MM.1S (cell line): ENCODE measurements at places on chromosomes 3 and 15.

DNA sequence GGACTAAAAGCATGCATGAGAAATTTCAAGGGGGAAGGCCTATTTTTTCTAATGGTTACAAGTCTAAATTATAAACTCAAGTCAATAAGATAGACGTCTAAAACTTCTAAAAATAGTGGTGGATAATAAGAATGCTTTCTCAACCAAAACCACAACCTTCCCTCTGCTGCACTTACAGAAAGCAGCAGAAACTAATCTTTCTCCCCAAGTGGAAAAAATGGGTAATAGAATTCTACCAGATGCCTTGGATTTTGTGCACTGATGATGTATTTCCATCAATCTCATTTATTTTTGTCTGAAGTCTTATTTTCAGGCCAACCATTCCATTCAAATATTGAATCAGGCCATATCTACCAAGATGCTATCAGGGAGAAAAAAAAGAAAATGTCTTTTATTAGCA, 344.7 kb downstream of the NEK10 start:
- no peak overlapping the region for H3K4me3 ChIP-seq
- no peaks in the 10 kb centered on the region for H3K27me3 ChIP-seq
- peak; percentile 44 for DNase-seq
- no peaks in the 10 kb centered on the region for H3K36me3 ChIP-seq
- peaks cover 30% of the 10 kb centered on the region for H3K4me1 ChIP-seq

DNA sequence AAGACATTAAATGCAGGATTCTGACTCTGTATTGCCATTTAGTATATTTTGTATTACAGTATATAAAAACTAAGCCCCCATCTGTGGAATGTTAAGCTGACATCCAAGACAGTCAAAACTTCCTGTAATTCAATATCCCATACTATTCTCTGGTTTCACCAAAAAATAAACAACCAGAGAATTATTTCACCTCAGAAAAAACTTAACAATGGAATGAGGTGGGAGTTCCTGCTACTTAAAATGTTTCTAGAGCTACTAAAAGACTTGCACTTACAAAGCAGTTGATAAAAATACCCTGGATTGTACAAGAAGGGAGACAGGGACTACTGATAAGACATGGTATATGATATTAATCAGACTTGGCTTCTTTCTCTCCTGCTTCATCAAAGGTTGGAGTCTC, 8.3 kb downstream of the ARL13B start:
- no peak overlapping the region for H3K4me3 ChIP-seq
- H3K36me3 ChIP-seq, result no peaks in the 10 kb centered on the region

DNA sequence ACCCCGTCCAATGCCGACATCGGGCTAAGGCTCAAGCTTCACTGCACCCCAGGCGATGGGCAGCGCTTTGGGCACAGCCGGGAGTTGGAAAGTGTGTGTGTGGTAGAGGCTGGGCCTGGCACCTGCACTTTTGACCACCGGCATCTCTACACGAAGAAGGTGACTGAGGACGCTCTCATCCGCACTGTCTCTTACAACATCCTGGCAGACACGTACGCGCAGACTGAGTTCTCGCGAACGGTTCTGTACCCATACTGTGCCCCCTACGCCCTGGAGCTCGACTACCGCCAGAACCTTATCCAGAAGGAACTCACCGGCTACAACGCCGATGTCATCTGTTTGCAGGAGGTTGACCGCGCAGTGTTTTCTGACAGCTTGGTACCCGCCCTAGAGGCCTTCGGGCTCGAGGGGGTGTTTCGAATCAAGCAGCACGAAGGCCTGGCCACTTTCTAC, 1.0 kb downstream of the PDE12 start:
- peak overlapping the region; percentile 93 for H3K4me3 ChIP-seq
- no peaks in the 10 kb centered on the region for H3K27me3 ChIP-seq
- peaks cover 6% of the 10 kb centered on the region; the same call in 1 of the 2 replicates for H3K36me3 ChIP-seq
- peaks cover 3% of the 10 kb centered on the region; the same call in 1 of the 2 replicates for H3K4me1 ChIP-seq

- H3K4me3 ChIP-seq, result no peak overlapping the region
- DNase-seq, result no peak
- H3K36me3 ChIP-seq, result no peaks in the 10 kb centered on the region
- no peak overlapping the region for H3K27ac ChIP-seq
Observed at GRCh38 chr15:96593735-96594134, 263.2 kb downstream of the NR2F2 start.

DNA sequence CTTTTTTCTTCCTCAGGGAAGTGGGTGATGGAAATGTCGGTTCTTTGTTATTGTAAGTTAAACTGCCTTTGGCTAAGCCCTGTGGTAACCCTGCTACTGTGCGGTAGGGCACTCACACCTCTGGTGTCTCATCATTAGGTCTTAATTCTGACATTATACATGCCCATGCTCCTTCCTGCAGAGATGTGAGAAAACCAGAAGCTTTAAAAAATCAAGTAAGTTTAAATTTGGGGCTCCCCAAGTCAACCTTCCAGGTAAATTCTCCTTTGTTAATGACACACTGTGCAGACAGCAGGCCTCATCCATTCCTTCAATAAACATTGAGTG, 155.8 kb downstream of the FAM43A start:
- no peak overlapping the region for H3K27ac ChIP-seq
- H3K4me3 ChIP-seq, result no peak overlapping the region
- H3K4me1 ChIP-seq, result no peaks in the 10 kb centered on the region
- H3K36me3 ChIP-seq, result no peaks in the 10 kb centered on the region

DNA sequence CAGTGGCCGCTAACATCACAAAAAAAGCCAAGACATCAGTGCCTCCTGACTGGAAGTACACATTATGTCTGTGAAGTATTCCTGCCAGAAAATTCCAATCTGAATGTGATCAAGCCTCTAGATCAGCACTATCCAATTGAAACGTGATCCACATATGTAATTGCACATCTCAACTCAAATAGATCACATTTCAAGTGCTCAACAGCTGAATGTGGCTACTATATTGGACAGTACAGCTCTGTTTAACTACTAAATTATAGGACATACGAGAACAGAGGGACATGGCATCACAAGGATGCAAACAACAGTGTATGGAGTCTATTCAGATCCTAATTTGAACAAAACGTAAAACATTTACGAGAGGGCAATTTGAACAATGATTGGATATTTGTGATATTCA, 542 bp upstream of the UBAP1L start:
- H3K36me3 ChIP-seq, result peaks cover 10% of the 10 kb centered on the region; the same call in 1 of the 2 replicates
- H3K4me1 ChIP-seq, result no peaks in the 10 kb centered on the region
- no peaks in the 10 kb centered on the region for H3K27me3 ChIP-seq
- no peak overlapping the region for H3K4me3 ChIP-seq

- H3K36me3 ChIP-seq, result no peaks in the 10 kb centered on the region
- H3K27ac ChIP-seq, result no peak overlapping the region
Observed at GRCh38 chr3:188962253-188963247, 209.2 kb upstream of the TPRG1 start.

DNA sequence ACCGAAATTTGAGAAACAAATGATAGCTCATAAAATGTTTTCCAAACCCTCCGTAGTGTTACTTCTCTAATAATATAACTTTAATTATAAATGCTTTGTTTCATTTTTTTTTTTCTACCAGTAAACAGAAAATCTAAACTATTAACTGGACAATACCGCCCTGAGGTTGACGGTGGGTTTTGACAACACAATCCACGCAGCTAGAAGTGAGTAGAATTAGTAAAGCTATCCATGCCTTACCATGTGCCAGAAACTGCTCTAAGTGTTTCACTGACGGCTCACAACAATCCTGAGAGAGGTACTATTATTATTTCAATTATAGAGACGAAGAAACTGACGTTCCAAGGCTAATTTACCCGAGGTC, 410 bp downstream of the NDUFAF1 start:
- H3K4me1 ChIP-seq, result peaks cover under 1% of the 10 kb centered on the region
- no peak for DNase-seq
- H3K4me3 ChIP-seq, result peak overlapping the region; percentile 89
- H3K36me3 ChIP-seq, result no peaks in the 10 kb centered on the region
- peak overlapping the region; percentile 23; the same call in 1 of the 2 replicates for H3K27ac ChIP-seq

DNA sequence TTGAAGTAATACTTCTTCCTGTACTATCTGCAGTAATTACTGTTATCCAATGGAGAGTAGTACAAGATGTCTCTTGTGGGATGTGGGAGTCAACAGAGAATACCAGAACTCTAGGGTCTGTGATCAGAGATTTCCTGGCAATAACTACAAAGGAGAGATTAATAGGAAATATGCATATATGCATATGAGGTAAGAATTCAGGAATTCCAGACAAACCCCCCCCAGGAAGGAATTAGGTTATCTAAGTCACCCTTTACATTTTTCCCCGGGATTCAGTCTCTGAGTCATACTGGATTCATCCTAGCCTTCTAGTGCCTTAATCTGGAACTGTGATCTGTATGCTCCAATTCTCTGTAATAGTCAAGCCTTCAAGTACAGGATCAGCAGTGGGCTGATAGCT, 49.4 kb downstream of the GTF2E1 start:
- H3K4me1 ChIP-seq, result peaks cover 8% of the 10 kb centered on the region
- no peak for DNase-seq
- H3K27ac ChIP-seq, result no peak overlapping the region
- no peaks in the 10 kb centered on the region for H3K27me3 ChIP-seq

DNA sequence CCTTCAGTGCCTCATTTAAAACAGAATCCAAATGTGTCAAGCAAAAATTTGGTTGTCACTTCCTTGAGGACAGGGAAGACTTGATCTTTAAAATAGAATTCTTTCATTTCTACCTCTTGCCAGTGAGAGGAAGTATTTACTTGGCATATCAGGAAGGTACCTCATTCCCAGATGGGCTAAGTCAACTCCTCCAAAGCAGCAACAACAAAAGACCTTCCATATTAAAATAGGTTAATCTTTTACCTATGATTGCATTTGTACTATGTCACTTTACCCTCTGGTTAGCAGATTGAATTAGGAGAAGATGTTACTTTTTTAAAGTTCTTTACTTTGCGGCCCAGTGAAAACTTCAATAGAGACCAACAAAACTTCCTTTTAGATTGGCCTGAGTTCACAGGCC, 462.1 kb upstream of the ADAMTS9 start:
- no peak overlapping the region for H3K4me3 ChIP-seq
- H3K27ac ChIP-seq, result no peak overlapping the region
- no peaks in the 10 kb centered on the region for H3K36me3 ChIP-seq
- no peaks in the 10 kb centered on the region for H3K4me1 ChIP-seq

- H3K27ac ChIP-seq, result no peak overlapping the region
- no peak overlapping the region for H3K4me3 ChIP-seq
- DNase-seq, result no peak
- H3K27me3 ChIP-seq, result no peaks in the 10 kb centered on the region
Observed at GRCh38 chr3:139824864-139825263, 110.1 kb upstream of the CLSTN2 start.

DNA sequence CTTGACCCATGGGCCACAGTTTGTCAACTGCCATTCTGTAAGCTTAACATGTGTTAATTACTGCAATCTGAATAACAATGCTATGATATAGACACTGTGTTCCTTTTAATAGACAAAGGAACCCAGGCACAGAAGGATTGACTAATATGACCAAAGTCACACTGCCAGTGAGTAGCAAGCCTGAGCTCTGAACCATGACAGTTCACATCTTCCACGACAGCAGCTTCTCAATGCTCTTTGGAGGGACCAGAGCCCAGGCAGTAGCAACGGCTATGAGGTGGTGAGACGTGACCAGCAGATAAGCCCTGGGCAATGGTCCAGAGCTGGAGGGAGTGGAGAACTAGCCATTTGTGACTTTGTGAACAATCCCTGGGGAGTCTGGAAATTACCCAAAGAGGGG, 19.4 kb downstream of the CA12 start:
- DNase-seq, result no peak
- H3K36me3 ChIP-seq, result no peaks in the 10 kb centered on the region
- H3K27ac ChIP-seq, result no peak overlapping the region
- H3K4me1 ChIP-seq, result no peaks in the 10 kb centered on the region
- H3K27me3 ChIP-seq, result no peaks in the 10 kb centered on the region

DNA sequence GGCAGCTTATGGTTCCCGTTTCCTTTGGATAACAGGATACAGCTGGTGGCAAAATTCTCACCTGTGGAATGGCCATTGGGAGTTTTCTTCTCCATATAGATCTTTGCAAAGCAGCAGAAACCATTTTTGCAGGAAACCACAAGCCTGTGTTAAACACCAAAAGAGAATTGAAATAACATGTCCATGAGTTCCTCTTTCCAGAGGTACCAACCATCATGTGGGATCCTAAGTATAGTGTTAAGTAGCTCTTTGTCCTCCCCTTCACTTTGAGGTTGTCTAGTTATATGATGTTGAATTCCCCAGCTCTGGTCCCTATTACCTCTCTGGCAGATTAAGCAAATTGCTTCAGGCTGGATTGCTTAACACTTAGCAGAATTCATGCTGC, 94.9 kb downstream of the AKAP13 start:
- no peaks in the 10 kb centered on the region for H3K36me3 ChIP-seq
- peaks cover 34% of the 10 kb centered on the region for H3K4me1 ChIP-seq
- peak; percentile 18 for DNase-seq
- no peaks in the 10 kb centered on the region for H3K27me3 ChIP-seq
- peak overlapping the region; percentile 4; the same call in 1 of the 2 replicates for H3K4me3 ChIP-seq

DNA sequence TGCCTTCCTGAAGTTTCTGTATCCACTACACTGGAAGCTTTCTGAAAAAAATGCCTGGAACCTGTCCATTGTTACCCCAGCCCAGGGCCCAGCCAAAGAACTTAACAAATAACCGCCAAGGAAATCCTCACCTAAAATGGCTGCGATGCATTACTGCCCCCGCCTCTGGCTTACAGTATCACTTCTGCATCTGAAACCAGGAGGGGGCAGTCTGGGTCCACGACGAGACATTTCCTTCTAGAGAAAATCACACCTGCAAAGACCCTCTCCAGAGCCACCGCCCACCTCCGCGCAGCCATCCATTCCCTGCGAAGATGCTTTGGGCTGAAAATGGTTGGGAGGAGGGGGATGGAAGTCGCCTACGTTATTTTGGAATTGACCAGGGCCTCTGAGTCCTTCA, 22.4 kb upstream of the CELF6 start:
- no peak for DNase-seq
- no peaks in the 10 kb centered on the region for H3K36me3 ChIP-seq

- H3K27me3 ChIP-seq, result no peaks in the 10 kb centered on the region
- DNase-seq, result no peak
- H3K4me3 ChIP-seq, result no peak overlapping the region
- H3K4me1 ChIP-seq, result no peaks in the 10 kb centered on the region
- no peak overlapping the region for H3K27ac ChIP-seq
Observed at GRCh38 chr3:106114848-106115247, 246.0 kb upstream of the CBLB start.

DNA sequence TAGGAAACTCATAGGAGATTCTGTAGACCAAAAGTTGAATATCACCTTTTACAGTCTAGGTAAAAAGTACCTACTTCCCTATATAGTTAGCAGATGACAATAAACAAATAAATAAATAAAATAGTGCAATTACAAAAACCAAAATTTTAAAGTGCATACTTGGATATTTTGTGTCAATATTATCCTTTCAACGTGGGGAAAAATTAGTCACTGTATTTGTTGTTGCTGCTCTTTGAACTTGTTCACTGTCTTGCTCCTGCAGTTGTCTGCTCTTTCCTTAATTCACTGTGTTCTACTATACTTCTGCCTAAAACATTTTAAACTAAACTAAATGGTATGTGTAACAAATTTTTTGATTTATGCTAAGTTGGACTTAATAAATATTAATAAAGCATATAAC, 889.0 kb downstream of the ROBO1 start:
- no peaks in the 10 kb centered on the region for H3K36me3 ChIP-seq
- H3K4me1 ChIP-seq, result no peaks in the 10 kb centered on the region; the same call in 1 of the 2 replicates
- no peak overlapping the region for H3K4me3 ChIP-seq
- no peak overlapping the region for H3K27ac ChIP-seq

- no peaks in the 10 kb centered on the region for H3K36me3 ChIP-seq
- no peak overlapping the region for H3K4me3 ChIP-seq
- DNase-seq, result no peak
- H3K27ac ChIP-seq, result no peak overlapping the region
- no peaks in the 10 kb centered on the region for H3K4me1 ChIP-seq
Observed at GRCh38 chr3:185746470-185746869, 78.4 kb downstream of the IGF2BP2 start.
